ENCODE measurements at places on chromosomes 3 and 15.
A peak's percentile ranks its signal among the peaks of the same experiment; 100 is the strongest.

DNA sequence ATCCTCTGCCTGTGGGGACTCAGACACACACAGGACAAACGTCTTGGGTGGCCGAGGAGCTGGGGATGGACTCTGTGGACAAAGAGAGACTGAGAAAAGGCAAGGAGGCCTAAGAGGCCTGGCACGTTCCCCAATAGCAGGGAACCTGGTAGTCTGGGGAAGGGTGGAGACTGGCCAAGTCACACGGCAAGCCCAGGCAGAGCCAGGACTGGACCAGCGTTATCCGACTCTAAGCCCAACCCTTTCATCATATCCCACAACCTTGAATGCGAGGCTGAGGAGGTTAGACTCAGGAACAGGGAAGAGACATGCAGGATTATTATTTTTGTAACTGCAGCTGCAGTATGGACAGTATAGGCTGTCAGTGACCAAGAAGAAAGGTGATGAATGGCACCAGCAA is 53.4 kb downstream of the SLC6A11 start:
- DNase-seq = no peak

- DNase-seq = no peak
Measured at GRCh38 chr15:70050970-70051369, 46.7 kb downstream of the TLE3 start.

DNA sequence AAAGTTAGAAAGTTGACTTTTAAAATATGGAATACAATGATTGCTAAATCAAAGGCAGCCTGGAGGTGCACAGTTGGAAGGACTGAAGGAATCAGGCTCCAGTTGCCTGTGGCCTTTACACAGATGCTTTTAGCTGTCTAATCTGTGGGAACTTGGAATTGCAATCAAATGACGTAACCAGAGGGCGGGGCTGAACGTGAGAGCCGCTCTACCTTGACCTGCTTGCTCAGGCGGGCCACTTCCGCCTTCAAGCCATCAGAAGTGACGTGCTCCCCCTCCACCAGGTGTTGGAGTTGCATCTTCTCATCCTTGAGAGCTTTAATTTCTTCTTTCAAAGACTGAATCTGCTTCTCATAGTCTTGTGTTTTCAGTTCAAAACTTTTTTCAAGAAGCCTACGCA is 37.7 kb upstream of the GNB5 start:
- DNase-seq = no peak

DNA sequence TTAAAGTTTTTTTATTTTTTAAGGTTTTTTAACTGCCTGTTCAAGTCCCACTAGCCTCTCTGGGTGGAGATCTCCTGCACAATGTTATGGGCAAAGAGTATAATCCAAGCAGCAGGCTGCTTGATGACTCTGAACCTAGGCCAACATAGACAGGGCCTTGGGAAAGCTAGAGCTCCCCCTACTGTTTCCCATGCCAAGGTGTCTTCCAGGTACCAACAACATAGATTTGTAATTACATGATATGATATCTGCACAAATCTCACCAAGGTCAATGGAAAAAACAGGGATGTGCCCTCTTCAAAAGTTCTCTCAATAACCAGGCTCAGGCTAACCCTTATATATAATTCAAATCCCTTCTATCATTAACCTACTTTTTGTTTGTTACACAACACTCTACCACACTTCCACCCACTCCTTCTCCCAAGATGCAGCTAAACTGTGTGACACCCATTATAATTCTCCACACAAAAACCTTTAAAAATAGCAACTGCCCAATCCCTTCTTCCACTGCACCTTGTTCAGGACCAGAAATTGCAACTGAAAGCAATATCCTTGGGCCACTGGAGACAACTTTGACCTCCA is 43.8 kb downstream of the RBM15B start:
- DNase-seq = no peak

DNA sequence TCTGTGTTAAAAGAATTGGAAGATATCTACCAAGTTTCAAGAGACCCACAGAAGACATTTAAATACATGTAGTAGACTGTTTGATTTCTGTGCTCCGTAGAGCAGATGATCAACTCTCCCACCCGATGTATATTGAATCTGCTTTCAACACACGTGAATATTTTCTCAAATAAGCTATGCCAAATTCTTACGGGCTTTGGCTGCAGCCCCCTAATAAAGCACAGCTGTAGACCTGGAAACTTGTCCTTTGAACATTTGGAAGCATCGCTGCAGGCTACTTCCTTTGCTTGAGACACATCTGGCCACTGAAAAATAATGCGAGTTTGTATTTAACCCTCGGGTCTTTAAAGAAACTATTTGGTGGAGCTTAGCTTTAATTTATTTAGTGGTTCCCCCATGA is 98.3 kb upstream of the SELENOK start:
- no peak for DNase-seq

GRCh38 chr3:172268868-172269267 is 179.4 kb downstream of the GHSR start:
- no peak for DNase-seq

DNA sequence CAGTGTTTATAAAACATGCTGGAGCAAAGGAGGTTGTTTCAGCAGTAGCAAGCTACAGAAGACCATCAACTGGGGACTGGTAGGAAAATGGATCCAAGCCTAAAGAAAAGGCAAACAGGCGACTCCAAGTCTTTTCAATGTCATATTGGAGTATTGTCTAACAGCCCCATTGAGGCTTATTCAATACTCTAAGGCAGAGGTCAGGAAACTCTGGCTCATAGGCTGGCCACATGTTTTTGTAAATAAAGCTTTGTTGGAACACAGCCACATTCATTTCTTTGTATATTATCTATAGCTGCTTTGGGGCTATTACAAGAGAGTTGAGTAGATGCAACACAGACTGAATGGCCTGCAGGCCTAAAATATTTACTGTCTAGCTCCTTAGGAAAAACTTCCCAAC is 77.5 kb downstream of the RPL22L1 start:
- no peak for DNase-seq

DNA sequence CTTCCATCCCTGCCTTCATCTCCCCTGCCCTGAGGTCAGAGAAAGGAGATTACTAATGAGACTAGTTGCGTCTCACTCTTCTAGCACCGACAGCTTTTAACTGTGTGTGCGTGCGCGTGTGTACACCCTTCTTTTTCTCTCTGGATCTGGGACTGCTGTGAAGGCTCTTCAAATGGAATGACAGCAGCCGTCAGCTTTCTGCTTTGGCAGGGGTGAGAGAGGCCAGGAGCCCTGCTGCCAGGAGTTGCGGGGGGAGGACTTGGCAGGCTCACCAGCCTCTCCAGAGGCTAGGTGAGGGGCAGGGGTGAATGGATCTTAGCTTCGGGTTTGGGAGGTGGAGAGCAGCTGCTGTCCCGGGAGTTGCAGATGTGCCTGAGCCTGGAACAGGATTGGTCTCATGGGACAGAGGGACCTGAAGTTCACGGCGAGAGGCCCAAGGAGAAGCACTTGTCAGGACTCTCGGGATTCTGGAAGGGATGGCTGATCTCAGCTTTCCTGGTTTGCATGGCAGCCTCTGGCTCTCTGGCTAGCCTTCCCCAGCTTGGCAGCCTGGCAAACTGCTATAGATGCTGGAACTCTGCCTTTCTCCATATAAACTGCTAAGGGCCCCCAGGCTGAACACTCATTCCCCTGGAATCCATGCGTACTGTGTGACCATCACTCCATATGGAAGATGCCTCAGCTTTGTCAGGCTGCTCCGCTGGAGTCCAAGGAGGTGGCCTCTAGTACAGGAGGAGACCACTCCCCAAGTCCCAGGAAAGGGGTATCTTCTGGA is 16.6 kb downstream of the TEX264 start:
- no peak for DNase-seq

- DNase-seq = no peak
Measured at GRCh38 chr3:159987291-159987711, 1.3 kb upstream of the IL12A start.

- peak; percentile 15 for DNase-seq
Measured at GRCh38 chr3:154132777-154133375, 11.7 kb downstream of the ARHGEF26 start.

DNA sequence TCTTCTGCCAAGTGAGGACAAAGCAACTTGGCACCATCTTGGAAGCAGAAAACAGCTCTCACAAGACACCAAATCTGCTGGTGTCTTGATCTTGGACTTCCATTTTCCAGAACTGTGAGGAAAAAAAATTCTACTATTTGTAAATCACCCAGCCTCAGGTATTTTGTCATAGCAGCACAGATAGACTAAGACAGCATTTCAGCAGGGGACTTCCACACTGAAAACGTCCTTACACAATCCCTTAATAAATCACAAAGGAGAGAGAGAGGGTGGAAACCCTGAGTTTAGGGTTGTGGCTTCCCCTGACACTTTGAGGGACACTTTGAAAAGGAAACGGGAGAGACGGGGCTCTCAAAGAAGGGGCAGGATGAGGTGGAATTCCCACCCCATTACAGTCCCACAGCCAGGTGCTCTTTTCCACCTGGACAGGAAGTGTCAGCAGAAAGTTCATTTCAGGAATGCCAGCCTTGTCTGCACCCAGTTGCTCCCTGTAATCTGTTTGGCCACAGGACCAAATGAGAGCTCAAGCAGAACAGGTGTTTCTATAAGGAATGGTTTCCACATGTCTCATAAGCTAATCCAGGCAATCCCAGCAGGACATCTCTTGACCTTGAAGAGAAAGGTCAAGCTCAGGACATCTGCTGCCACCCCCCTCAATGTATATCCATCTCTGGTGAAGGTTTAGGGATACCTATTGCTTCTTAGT is 51.3 kb downstream of the MYLK start:
- DNase-seq = no peak

DNA sequence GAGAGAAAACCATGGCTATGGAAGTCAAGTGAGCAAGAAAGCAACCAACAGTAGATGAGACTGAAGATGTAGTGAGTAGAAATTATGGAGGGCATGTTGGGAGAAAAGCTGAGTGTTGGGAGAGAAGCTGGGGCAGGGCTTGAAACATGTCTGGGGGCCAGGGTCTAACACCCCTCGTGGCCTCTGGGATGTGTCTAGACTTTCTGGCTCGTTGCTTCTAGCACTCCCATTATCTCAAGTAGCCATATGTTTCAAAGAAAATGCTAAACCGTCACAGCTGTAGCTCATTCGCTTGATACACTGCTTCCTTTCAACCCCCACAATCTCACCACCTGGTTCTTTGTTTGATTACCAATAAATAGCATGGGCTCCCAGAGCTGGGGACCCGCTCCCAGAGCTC is 83.8 kb upstream of the BCHE start:
- no peak for DNase-seq

DNA sequence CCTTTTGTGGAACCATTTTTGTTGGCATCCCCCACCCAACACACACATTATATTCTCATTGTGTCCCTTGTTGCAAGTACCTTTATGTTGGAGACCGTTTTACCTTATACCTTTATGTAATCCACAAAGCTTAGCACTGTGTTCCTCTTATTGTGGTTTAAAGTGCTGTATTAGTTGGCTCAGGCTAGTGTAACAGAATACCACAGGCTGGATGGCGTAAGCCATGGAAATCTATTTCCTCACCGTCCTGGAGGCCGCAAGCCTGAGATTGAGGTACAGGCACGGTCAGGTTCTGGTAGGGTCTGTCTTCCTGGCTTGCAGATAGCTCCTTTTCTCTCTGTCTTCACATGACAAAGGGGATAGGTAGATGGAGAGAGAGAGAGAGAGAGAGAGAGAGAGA is 302.8 kb downstream of the ROBO2 start:
- no peak for DNase-seq

DNA sequence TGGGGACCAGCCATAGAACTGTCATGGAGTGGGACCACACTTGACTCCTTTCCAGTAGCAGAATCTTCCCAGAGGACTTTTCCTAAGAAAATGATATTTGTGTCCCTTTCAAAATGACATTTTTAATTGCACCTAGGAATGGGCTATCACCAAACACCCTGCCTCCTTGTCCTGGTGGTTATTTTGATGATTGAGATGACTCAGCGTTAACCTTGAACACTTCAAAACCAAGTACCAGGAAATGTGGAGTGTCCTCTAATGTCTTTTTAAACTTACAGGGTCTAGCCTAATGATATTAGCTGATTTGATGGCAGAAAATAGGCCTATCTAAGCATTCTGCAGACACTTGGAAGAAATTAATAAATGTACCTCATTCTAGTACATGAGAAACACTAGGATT is 90.7 kb downstream of the HHLA2 start:
- no peak for DNase-seq

GRCh38 chr3:125062904-125063618 is 7.3 kb upstream of the HEG1 start:
- DNase-seq = peak; percentile 92

DNA sequence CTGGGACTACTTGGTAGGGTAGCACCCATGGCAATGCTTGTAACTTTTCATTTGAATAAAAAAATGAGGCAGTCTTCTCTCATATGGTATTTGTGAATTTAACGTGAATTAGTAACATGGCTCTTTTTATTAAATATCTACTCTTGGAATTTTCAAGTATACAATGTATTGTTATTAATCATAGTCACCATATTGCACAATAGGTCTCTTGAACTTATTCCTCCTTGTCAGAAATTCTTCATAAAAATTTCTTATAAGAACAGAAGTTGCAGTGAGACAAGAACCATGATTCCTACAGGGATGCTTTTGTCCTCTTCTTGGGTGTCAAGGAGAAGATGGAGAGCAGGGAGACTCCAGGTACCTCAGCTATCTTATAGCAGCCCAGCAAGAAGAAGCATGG is 203.8 kb upstream of the FEZF2 start:
- no peak for DNase-seq

- no peak for DNase-seq
Measured at GRCh38 chr3:117306299-117306698, 596.7 kb downstream of the TUSC7 start.

DNA sequence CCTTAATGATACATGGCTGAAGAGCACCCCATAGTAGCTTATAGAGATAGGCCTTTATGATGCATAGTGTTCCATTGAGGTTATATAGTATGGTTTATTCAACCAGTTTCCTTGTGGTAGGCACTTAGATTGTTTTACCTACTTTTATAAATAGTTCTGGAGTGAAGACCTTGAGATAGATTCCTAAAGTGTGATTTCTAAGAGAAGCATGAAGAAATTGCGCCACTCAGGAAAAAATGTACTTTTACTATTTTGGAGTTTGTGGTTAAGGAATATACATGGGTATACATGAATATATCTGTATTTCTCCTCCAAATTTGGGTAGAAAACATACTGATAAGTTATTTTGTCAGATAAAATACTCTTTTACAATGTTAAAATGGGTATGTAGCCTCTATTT is 70.5 kb downstream of the CHD2 start:
- DNase-seq = peak; percentile 12

DNA sequence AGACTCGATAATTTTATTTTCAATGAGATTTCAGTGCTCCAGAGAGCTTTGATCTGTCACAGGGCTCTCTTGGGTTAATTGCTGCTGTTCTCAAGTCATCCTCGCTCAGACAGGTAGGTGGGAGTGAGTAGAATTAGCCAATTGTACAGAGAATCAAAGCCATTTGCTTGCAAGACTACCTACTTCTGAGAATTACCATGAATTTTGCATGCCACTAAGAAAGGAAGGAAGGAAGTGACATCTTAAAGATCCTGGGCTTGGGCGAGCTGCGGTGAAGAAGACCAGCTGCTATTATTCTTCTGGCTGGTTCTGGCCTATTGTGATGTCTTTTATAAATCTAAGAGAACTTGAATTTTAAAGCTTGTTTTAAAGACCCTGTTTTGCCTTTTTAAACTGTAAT is 154.1 kb upstream of the LPP start:
- no peak for DNase-seq

GRCh38 chr15:39198044-39199000 is 382.6 kb upstream of the THBS1 start:
- no peak for DNase-seq
